ENCODE measurements at places on chromosomes 5 and 9.

GRCh38 chr5:104199771-104200170, 637.2 kb upstream of the NUDT12 start:
- DNase-seq, result no peak

DNA sequence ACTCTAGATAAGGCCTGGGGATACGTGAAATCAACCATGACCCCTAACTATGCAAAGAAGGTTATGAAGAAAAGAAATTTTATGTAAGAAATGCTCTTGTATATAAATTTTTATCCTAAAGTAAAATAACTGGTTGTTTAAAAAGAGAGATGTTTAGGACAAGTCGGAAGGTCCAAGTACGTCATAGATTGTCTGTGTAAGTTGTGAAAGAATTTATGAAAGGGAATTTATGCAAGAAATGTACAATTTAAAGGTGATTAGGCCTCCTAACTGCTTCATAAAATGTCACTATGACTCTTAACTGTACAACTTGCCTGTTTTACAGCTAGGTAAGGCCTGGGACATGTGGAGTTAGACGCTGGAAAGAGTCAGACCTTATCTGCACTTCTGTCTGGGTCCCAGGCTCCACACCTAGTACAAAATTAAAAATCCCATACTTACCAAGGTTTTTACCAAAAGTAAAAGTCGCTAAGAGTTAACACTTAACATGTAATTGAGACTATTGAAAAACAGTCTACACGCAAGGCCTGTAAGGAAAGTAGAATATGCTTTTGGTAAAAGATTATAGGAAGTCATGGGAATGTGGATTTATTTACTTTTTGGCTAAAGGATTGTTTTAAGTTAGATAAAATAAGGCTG, 77.4 kb downstream of the KIAA0825 start:
- no peak for DNase-seq

DNA sequence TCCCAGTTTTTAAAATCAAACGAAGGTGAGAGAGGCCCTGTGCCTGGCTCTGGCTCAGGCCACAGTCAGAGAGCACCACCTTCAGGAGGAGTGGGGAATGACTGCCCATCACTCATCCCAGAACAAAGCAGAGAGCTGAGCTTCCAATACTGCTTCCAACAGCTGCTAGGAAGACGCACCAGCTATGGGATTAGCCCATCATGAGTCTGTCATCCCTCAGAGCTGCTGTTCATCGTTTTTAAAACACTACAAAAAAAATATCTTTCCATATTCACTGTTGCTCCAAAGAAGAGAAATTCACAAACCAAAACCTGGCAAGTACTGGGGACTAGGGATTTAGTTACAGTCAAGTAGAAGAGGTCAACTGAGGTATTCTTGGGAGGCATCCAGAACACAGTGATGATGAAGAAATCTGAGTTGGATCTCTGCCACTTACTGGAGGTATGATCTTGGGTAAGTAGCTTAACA, 102.4 kb downstream of the CDK5RAP2 start:
- DNase-seq, result peak; percentile 56

DNA sequence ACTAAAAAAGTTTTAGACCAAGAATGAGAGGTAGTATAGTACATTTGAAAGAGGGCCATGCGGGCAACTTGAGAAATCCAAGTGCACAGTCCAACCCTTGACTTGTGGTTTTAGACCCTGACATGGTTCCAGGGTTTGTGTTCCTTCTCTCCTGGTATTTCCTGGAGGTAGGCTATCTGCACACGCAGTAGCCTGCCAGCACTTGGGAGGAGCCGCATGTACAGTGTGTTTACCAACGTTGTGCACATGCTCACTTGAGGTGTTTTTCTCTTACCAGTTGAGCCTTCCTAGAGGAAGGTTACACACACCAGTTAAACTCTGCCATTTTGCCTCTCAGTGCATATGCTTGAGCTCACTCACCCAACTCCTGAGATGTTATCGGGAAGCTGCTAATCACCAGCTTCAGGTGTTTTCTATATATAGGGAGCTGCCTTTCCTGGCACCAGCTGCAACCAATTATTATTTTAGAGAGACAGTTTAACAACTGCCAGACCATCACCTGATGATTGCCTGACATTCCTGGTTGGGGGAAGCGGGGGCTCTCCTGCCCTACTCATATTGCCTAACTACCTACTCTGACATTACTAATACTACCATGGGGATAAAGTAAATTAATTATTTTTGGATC, 593.4 kb upstream of the TUSC1 start:
- no peak for DNase-seq

GRCh38 chr9:91071184-91071990, 269.8 kb downstream of the SYK start:
- DNase-seq, result no peak

- no peak for DNase-seq
Observed at GRCh38 chr9:78559449-78559885, 262.5 kb downstream of the PSAT1 start.

DNA sequence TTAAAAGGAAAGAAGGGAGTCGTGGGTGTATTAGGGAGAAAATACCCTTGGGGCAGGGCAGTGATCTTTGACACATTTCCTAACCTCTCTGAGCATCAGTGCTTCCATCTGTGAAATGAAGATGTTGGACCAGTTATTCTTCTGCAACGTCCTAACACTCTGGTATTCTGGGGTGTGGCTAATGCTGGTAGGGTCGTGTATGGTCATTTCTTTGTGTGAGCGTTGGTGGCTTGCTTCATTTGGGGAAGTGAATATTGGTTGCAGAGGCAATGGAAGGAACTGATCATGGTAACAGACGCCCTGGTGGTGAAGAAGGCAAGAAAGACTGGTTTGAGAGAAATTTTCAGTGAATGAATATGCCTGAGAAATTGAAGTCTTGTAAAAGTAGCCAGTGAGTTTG, 67.9 kb upstream of the TTC23L start:
- no peak for DNase-seq

- DNase-seq, result no peak
Observed at GRCh38 chr5:1050423-1051365, 42.1 kb downstream of the NKD2 start.

- no peak for DNase-seq
Observed at GRCh38 chr9:123315635-123316034, 40.4 kb upstream of the CRB2 start.

DNA sequence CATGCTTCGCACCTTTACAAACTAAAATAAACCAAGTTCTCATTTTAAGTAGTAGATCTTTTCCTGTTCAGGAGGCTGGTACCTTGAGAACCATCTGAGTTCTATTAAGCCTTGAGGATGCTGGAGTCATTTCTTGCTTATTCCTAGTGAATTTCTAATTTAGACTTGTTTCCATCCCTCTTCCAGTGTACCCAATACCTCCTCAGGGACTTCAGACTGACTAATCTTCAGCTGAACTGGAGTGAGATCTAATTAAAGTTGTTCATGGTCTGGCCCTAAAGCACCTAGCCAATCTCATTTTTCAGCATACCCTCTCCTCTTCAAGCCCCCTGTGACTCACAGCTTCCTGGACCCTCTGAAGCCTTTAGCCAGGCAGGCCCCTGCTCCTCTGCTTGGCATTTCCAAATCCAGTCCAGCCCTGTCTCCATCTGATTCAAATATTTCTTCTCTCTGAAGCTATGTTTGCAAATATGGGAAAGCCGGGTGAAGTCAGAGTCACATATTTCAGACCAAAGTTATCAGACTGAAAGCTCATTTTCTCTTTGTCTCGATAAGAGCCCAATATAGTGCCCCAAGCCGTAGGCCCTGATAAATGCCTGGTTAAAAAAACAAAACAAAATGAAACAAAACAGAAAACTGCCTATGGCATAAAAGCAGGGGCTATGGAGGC, 19.4 kb upstream of the TNFSF15 start:
- DNase-seq, result no peak

- no peak for DNase-seq
Observed at GRCh38 chr5:2465383-2465782, 286.1 kb downstream of the IRX2 start.

DNA sequence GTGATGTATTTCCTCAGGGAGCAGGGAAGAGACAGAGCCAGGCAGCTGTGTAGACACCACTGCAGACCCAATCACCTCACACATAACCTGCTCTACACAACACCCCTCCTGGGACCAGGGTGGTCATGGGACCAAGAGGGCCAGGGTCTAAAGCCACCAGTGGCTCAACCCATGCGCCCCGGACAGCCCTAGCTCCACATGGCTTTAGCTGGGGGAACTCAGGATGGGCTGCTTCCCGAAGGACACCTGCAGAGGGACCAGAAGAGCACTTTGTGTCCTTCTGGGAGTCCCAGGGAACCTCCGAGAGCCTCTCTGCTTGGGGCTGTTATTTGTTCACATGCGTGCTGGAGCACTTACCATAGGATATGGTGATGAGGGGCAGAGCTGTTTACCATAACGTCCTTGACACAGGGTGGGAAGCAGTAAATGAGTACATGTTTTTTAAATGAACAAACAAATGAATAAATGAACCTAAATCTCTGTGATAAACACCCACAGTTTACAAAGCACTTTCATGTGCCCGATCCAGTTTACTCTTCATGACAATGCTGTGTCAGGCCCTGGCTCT, 12.3 kb downstream of the SEPTIN8 start:
- no peak for DNase-seq

GRCh38 chr9:77830618-77831285, 182.6 kb upstream of the GNA14 start:
- no peak for DNase-seq

DNA sequence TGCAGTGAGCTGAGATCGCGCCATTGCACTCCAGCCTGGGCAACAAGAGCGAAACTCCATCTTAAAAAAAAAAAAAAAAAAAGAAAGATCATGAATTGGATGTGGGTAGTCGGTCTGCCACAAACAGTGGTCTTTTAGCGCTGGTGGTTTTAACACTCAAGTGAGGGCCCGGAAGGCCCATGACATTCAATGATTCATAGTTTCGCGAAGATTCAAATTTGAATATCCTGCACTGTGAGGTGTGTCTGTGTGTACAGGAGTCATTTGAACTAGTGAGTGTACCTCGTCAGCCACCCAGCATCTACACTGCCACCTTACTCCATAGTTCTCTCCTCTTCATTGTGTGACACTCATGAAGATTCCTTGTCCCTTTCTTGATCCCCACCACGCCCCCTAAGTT, 41.3 kb downstream of the CFAP77 start:
- no peak for DNase-seq

DNA sequence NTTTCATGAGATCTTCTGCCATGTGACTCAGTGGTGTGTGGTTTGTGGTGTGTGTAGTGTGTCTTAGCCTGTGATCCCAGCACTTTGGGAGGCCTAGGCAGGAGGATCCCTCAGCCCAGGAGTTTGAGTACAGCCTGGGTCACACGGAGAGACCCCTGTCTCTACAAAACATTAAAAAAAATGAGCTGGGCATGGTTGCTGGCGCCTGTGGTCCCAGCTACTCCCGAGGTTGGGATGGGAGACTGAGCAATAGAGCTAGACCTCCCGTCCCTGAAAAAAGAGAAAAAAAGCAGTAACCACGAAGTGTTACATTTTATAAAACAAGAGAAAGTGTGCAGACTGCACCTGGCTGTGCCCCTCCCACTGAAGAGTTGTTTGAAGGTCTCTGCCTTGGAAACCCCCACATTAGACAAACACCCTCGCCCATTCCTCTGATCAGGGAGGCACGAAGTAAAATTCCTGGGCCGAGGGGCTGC, 21.2 kb upstream of the RNU6ATAC start:
- DNase-seq, result no peak

- DNase-seq, result no peak
Observed at GRCh38 chr9:27487927-27488326, 36.2 kb upstream of the IFNK start.

GRCh38 chr5:1510151-1510561, 13.6 kb downstream of the LPCAT1 start:
- DNase-seq, result no peak

GRCh38 chr5:136622747-136623146, 257.4 kb upstream of the TRPC7 start:
- no peak for DNase-seq

DNA sequence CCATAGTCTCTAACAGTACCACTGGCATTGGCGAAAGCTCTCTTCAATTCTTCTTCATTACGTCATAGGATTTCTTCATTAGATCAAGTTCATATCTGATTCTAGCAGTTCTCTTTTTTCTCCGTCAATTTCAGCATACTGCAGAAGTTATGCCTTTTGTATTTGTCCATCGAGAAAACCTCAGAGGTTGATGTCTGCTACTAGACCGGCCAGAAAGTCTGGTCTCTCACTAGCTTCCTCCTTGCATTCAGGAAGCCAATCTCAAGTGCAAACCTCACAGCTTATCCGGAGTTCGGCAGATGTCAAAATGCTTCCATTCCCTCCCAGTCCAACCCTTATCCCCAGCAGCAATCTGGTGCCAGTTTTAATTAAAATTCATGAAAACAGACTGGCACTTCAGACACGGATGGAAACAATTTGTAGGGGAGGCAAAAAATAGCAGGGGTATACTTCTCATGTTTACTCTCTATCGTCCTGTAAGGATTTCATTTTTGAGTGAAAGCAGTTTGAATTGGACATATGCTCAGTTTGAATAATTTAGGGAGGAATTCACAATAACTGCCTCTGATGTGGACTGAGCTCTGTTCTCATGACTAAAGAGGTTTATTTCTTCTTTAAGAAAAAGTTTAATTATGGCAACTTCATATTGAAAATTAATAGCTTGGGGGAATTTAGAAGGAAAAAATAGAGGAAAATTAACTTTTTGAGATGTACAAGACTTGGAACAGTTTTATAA, 56.4 kb upstream of the TMC1 start:
- DNase-seq, result peak; percentile 75

GRCh38 chr5:180670586-180671359, 21.4 kb upstream of the FLT4 start:
- DNase-seq, result peak; percentile 89

DNA sequence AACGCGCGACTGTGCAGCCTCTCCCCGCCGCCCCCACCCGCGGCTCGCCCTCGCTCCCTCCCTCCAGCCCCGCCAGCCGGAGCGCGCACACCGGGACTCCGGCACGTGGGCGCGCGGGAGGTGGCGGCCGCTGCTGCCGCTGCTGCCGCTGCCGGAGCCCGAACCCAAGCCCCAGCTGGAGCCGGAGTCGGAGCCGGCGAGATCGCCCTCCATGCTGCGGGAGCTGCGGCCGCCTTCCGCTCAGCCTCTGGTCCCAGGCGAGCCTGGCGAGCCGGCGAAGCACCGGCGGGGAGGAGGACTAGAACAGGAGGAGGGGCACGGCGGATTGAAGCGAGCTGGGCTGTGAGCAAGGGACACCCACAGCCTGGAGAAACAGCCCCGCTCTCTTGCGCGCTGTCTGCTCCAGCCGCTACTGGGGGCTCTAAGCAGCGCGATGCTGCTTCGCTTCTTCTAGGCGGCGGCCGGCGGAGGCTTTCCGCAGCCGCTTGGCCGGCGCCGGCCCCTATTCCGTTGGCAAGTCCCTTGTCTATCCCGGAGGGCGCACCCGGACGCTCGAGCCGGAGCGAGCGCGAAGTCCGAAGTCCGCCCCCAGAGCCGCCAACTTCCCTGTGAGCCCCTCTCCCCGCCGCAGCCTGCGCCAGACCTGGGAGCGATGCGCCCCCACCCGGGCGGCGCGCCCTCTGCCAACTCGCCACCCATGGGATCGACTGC, 598.7 kb upstream of the SGCD start:
- DNase-seq, result no peak

DNA sequence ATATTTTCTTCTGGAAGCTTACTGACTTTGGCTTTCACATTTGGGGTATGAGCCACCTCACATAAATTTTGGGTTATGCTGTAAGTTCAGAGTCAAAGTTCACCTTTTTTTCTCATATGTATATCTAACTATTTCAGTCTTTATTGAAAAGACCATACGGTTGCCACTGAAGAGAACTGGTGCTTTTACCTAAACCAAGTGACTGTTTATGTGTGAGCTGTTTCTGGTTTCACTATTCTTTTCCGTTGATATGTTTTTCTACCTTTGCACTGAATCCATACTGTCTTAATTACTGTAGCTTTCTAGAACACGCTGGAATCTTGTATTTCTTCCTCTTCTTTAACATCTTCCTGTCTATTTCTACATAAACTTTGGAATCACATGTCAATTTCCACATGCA, 36.3 kb upstream of the SPINK5 start:
- no peak for DNase-seq

GRCh38 chr9:127919253-127919815, 2.5 kb upstream of the ST6GALNAC4 start:
- no peak for DNase-seq
